ENCODE measurements at places on chromosomes 13 and 19. TPM values are rescaled to one million over a fixed set of nuclear protein-coding genes. Genes with fewer than 3 reads are reported as not detected.

The IGFLR1 gene
- 2.9 TPM for total RNA-seq

The BICRA gene
- 29.3 TPM for total RNA-seq

The PGLYRP2 gene
- not detected for total RNA-seq

The GNG14 gene
- total RNA-seq, result not detected

DNA sequence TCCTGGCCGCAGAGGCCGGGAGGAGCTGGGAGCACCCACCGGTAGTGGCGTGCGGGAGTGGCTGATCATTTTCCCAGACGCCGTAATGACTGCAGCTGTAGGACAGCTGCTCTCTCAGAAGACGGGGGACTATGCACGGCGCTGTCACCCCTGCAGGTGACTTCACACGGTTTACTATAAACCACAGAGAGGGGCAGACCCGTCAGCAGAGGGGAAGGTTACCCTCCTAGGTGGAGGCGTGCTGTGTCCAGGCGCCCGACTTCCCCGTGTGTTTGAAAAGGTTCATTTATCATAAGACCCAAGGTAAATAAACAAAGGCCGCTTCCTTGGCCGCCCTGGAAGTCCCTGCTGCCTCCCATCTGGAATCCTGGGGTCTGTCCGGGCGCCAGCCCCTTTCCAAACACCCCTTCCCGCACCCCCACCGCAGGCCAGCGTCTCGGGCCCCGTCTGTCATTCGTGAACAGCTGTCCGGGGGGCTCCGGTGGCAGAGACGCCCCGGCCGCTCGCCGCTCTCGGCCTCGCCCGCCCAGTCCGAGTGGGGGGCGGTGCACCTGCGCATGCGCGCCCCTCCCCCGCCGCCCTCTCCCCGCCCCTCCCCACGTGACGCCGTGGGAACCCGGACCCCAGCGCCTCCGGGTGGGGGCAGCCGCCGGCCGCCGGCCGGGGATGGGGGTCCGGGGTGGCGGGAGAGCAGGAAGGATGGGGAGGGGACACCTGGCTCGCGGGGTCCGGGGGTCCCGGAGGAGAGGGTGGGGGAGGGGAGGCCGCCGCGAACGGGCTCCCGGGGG lies 915 bp downstream of the SHC2 start:
- peak; percentile 61 for DNase-seq

DNA sequence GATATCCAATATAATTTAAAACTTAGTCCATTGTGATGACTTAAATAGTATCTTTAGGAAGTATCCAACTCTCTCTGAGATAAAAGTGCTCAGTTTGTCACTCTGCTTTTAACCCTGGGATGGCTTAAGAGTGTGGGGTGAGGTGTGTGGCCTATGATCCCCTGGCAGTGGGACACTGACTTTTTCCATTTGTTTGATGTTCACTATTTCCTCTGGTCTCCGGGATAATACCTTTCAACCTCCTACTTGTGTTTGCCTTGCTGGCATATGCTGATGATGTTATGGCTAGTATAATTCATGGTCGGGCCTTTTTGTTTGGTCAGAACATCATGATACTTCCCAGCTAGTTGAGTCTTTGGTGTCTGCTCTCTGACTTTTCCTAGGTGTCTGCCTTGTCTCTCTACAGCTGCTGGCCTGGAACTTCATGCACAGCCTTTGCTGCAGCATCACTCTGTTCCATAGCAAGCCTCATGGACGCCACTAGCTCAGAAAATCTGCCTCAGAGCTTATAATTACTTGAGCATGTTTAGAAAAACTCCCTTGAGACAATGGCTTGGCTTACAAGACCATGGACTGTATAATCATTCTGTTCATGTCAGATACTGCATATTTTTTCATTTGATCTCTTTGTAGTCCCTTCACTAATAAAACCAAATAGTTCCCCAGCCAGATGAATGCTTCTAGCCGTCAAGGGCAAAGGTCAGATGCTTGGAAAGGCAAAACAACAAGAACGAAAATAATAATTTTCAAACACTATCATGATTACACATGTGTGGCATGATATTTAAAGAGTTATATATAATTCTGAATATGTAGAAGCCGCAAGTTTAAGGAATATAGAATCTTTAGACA lies 75.2 kb downstream of the WDFY2 start:
- DNase-seq, result no peak
